Right hindlimb (tissue), 1 donor: ENCODE measurements at places on chromosomes 2 and 18.

DNA sequence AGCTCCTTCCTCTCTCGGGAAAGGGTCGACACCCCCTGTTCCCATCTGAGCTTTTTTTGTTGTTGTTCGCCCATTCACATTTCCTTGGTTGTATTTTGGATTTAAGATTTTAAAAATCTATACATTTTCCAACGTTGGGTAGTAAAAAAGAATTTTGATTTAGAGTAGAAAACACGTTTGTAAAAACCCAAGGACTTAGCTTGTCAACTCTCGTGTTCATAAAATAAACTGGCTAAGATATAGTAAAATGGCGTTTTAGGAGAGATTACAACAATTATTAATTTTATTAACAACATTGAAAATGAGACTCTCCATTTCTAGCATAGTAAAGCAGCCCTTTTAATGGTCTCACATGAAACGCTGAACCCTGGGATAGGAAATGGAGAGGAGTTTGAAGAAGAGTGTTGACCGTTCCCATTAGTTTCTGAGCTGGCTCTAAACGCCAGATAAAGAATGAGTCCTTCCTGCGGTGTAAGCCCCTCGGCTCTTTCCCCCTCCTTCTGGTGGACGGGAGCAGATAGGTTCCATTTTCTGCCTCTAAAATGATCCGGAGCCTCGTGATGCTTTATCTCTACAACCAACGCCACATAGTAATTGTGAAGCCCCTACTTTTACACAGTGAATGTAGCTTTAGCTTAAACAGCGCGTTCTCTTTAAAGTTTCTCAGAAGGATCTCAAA, 24.0 kb upstream of the ZNF516 start:
- peak; percentile 54 for DNase-seq

GRCh38 chr2:127485694-127486071, 40.6 kb downstream of the IWS1 start:
- no peak for DNase-seq

DNA sequence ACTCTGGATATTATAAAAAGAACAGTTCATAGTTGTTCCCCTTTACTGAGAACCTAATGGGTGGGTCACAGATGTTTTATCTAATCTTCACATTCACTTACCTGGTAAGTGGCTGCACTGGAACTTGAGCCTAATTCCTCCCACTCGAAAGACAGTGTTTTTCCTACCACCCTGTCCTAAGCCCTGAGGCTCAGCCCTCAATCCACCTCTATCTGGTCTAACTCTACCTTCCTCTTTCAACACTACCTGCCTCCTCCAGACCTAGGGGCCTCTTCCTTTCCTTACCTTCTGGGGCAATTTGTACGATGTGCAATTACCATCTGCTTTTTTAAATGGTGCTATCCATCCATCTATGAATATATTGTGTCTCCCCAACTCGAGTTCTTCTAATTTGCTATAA, 9.7 kb upstream of the KIF3C start:
- DNase-seq = no peak

DNA sequence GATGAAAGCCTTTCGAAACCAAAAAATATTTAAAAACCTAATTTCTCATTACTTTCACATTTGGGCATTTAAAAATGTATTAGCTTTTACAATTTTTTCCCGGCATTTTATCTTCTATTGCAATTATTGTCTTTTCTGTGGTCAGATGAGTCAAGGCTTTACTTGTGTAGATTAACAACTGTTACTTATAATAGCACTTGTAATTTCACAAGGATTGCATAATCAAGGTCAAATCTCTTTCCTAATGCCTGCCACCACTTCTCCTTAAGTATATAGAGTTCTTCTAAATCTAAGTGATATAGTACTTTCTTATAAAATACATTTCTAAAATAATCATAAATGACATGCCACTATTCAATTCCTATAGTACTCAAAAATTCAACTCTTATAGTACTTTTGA, 67.2 kb downstream of the SLC8A1 start:
- DNase-seq = no peak

- peak; percentile 5 for DNase-seq
Observed at GRCh38 chr2:239019183-239019581, 171.3 kb downstream of the TWIST2 start.

DNA sequence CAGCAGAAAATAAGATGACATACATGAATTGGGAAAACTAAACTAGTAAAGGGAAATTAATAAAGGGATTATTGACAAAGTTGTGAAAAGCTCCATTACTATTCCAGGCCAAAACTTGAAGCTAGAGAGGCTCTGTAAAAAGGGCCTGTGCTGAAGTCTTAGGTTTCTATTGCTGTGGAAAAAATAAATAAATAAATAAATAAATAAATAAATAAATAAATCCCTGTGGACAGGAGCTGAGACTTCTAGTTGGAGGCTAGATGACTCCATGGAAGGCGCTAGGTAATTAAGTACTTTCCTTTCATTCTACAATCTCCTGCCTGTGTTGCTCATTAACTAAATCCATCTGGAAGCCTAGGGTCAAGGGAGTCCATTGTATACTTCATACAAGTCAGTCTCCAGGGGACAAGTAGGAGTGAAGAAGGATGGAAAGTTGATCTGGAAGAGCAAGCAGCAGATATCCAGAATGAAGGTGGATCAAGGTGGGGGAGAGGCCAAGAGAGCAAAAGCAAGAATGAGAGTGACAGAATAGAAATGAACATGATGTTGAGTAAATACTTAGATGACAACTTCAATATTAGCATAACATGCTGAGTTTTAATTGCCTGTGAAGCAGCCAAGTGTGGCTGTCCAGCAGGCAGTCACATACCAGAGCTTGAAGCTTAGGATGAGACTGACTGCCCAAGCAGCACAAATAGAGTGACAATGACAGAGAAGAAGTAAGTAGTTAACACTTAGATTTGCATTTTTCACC, 26.2 kb upstream of the CCNT2 start:
- no peak for DNase-seq

DNA sequence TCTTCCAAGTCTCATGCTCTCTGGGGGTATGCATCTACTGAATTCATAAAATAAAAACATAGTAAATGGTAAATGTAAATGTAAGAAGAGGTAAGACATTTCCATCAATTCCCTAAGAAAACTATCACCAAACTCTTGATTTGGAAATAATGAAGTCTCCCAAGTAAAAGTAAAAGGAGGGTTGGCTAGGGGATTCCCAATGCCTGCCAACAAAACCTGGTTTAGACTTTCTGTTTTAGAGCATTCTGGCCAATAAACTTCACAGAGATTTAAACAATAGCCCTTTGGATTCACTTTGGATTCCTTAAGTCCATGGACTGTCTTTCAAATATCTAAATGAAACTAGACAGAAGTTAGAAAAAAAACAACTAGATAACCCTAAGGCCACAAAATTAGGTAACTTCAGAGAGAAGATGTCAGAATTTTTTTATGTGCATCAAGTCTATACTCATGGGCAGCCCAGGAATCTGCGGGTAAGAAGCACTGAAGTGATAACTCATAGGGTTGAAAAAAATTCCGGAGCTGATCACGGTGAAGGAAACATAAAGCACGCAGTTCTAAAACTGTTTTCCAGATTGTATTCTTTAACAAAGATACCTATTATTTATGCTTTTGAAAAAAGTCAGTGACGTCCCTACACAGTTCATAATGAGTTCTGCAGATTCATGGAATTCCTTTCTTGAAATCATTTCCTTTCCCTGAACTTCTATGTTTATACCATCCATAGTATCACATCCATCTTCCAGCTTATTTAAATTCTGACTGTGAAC, 263.6 kb downstream of the AFF3 start:
- DNase-seq = no peak

DNA sequence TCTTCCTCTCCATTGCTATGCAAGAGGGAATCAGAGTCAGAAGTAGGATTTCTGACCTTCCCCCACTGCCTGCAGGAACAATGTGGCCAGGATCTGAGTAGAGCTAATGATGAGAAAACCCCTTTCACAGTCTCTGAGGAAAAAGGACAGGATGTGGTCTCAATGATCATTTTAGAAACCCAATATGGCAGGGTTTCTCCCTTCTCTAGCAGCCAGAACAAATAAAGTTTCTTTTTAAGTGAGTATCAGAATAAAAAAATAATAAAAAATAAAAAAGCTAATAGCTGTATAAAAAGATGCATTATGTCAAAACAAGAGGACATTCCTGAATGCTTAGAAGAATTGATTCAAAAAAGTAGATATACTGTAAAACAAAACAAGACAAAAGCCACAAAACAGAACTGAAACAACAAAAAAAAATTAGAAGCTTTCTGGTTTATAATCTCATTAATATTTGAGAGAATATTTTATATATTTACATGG, 1124.9 kb upstream of the ZEB2 start:
- DNase-seq = no peak

DNA sequence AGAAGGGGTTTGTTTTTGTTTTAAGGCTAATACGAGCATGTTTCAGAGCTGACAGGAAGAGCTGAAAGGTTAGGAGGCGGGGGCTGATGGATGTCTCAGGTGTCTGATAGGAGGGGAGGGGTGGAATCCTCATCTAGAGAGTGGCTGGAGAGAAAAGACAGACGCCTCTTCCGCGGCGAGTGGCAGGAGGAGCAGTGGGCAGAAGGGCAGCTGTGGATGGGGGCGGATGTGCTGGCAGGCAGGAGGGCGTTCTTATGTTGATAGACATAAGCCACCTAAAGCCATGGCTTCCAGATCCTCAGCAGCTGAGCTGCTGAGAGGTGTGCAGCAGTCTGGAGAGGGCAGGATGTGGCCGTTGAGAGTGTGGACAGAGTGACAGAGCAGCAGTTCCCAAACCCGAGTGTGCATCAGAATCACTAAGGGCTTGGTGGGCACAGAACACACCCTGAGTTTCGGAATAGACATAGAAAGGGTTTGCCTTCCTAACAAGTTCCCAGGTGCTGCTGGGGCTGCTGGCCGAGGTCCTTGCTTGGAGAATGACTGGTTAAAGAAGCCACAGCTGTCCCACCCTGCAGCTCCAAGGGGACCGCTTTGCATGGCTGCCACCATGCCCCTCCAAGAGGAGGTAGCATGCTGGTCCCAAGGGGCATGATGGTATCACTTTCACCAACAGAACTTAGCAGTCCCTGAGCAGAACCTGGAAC, 3.0 kb upstream of the ITM2C start:
- DNase-seq = no peak

DNA sequence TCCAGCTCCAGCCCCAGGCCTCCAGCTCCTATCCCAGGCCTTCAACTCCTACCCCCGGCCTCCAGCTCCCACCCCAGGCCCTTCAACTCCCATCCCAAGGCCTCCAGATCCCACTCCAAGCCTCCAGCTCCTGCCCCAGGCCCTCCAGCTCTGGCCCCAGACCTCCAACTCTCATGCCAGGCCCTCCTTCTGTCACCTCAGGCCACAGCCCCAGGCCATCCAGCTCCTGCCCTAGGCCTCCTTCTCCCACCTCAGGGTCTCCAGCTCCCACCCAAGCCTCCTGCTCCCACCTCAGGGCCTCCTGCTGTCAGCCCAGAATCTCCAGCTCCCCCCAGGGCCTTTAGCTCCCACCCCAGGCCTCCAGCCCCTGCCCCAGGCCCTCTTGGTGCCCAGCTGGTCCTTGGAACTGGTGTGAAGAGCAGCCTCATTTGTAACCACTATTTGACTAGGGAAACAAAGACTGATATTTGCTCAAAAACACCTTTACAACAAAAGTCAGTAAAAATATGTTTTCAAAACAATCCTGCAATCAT, 67.8 kb upstream of the SALL3 start:
- no peak for DNase-seq

DNA sequence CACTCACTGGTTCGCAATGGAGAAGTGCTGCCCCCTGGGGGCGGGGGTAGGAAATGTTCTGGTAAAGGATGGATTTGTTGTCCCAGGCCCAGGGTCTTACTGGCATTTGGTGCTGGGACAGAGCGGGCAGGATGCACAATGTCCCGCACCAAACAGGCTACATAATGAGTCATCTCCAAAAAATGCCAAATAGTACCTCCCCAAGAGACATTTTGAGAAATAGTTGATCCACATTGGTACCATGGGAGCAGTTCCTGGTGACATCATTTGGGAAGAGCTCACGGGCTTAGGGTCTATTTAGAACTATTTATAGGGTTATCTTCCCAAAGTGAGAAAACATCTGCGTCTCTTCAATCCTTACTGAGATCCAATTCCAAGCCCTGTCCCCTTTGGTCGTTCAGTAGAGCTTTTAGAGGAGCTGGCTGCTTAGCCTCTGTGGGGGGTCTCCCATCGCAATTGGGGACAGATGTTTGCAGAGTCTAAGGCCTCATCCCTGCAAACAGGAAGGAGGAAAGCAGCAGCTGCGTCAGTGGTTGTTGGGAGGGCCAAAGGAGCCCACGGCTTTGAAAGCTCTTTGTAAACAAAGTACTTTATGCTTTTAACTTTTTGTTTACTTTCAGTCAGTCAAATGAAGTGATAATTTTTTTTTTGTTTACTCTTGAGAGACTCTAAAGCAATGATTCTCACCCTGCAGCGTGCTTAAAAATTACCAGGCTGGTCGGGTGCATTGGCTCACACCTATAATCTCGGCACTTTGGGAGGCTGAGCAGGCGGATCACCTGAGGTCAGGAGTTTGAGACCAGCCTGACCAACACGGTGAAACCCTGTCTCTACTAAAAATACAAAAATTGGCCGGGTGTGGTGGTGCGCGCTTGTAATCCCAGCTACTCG, 49.3 kb downstream of the GREB1 start:
- DNase-seq = peak; percentile 81

DNA sequence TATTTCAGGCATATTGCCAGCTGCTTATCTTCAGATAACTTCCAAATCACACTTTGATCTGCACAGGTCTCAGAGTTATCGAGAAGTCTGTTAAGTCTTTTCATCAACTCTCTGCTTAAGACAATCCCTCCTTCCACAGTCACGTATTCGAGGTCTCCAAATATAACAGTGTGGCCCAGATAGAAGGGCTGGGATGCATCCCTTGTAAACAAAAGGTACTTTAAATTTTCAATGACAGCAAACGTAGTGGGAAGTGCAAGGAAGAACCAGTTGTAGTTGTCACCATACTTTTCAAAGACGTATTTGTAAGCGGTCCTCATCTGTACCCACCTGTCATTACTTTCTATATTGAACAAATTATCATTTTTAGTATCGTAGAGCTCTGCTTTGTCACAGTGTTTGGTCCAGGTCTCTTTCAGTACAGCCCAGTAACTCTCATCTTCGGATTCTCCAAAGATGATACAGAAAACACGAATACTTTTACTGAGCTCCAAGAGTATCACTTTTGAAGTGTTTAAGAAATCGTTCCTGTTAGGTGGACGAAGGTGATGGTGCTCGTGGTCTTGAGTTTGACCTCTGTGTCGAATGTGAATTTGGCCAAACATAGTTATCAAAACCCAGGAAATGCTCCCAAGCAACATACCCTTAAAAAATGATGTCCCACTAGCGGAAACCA, 445 bp downstream of the C1GALT1C1L start:
- DNase-seq = no peak

DNA sequence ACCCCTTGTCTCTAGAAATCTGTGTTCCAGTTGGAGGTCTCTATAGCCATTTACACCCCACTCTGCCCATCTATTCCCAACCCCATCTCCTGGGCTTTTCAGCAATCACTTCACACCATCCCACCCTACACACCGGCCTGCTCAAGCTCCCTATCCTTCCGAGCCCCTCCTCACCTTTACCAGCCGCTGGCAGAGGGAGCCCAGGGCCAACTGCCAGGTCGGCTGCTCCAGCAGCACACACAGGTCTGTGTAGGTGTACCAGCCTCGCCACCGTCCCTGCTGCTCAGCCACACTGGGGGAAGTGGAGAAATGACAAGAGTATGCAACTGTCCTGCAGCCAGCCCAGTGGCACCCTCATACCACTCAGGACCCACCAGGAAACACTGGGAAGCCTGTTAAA, 3.3 kb upstream of the SLC23A3 start:
- DNase-seq = no peak

GRCh38 chr2:231614559-231615057, 21.9 kb downstream of the TEX44 start:
- DNase-seq = peak; percentile 78
